Activated CD4-positive, CD25-positive, alpha-beta regulatory T cell (primary cell): ENCODE measurements at places on chromosomes 6 and 20.

- DNase-seq: no peak
Measured at GRCh38 chr6:109143191-109143590, 47.9 kb downstream of the CEP57L1 start.

GRCh38 chr6:7523922-7524321, 17.5 kb upstream of the DSP start:
- no peak for DNase-seq

DNA sequence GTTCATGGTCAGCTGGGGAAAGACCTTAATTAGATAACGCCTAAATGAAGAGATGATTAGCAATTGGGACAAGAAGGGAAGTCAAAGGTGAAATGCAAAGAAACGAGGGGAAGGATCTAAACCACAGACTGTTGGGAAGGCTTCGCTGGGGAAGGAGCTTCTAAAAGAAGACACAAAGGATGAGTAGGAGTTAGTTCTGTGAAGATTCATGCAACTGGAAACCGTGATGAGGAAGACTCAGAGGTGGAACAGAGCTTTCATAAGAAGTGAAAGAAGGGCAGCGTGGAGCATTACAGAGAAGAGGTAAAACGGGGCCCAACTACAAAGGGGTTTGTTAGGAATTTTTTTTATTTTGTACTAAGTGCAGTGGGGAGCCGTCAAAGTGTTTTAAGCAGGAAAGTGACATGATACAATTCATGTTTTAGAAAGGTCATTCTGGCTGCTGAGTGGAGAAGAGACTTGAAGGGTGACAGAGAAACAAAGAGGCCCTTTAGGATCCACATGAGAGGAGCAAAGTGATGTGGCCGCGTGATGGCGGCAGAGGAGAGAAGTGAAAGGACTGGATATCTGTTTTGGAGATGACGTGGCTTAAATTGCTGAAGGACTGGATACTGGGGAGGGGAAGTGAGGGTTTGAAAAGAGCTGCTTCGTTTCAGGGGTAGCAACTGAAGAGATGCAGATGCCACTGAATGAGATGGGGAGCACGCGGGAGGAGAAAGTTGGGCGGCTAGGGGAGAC, 33.6 kb downstream of the TTI1 start:
- DNase-seq: no peak

DNA sequence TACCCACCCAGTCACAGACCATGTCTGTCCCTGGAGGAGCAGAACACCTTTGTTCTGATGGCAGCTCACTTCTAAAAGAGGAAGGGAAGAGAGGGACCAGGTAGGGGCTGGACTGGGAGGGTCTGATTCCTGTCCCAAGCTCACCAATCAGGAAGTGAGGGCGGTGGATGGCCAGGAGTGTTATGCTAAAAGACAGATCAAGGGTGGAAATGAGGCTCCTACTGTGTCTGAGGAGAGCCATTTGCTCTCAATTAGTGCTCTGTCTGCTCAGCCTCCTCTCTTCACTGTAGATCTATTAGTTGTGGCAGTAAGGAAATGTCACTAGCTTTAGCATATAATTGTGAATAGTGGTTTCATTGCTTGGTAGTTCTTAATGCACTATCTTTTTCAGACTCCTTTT, 72.5 kb downstream of the ARMC2 start:
- no peak for DNase-seq

DNA sequence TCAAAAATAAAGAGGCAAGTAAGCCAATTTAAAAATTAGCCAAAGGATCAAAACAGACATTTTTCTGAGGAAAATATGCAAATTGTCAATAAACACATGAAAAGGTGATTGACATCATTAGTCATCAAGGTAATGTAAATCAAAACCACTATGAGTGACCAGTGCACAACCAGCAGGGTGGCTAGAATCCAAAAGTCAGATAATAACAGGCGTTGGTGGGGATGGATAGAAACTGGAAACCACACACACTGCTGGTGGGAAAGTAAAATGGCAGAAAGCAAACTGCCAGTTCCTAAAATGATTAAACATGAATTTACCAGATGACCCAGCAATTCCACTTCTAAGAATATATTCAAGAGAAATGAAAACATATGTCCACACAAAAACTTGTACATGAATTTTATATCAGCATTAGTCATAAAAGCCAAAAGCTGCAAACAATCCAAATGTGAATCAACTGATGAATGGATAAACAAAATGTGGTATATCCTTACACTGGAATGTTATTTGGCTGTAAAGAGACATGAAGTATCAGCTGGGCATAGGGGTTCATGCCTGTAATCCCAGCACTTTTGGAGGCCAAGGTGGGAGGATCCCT, 74.8 kb upstream of the MBOAT1 start:
- DNase-seq: no peak

GRCh38 chr6:4612636-4613171, 163.5 kb upstream of the CDYL start:
- no peak for DNase-seq

DNA sequence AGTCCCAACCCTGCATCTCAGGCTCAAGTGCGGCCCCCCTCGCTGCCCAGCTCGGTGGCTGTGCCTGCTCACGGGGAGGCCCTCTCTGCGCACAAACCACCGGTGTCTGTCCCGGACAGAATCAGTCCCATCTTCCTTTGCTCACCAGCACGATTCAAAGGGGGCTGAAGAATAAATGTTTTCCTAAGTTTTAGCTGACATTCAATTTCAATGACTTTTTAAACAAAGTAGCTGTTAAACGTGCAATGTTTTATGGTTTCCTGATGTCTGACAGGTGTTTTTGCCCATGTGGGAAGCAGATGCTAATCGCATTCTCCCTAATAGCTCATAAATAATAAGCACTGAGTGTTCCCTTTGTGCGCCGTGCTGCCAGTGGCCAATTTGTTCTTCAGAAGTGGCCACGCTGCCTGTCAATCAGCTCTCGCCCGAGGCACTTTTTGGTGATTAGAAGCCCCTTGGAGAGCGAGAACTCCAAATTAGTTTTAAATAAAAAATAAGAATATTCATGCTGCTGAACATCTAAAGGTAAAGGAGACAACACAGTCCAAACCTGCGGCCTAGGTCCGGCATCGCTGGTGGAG, 26.3 kb downstream of the BHLHE23 start:
- DNase-seq: no peak

GRCh38 chr6:161128680-161129196, 137.2 kb downstream of the MAP3K4 start:
- no peak for DNase-seq

GRCh38 chr6:13425943-13426931, 61.2 kb downstream of the GFOD1 start:
- DNase-seq: no peak

GRCh38 chr20:44034451-44034850, 119.8 kb downstream of the TOX2 start:
- DNase-seq: no peak

GRCh38 chr6:121999456-122000065, 399.9 kb upstream of the HSF2 start:
- DNase-seq: no peak

GRCh38 chr6:89035252-89036101, 45.1 kb upstream of the PNRC1 start:
- no peak for DNase-seq

- DNase-seq: no peak
Measured at GRCh38 chr6:52826513-52826912, 14.1 kb downstream of the GSTA5 start.
